MM.1S (cell line): ENCODE measurements at places on chromosomes 11 and 22.

DNA sequence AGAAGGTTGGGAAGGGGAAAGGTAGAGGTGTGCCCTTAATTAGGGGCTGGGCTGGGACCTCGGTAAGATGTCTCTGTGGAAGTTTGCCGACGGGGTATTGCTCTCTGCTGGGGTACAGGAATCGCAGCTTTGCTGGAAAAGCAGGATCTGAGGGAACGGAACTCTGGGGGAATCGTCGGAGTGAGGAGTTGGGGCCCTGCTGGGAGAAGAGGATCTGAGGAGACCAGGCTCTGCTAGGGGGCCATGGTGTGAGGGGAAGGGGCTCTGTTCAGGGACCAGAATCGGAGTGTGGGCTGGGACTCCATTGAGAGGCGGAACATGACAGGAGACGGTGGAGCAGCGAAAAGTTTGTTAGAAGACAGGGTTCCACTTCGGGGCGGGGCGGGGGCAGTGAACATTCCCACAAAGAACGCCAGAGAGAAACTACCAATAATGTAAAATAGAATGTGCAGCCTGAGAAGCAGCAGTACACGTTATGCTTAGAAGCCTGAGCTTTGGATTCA lies 456 bp downstream of the AAMDC start:
- DNase-seq, result peak; percentile 13
- H3K27ac ChIP-seq, result no peak overlapping the region
- H3K4me3 ChIP-seq, result peak overlapping the region; percentile 100
- H3K4me1 ChIP-seq, result peaks cover 4% of the 10 kb centered on the region; the same call in 1 of the 2 replicates
- H3K36me3 ChIP-seq, result no peaks in the 10 kb centered on the region

GRCh38 chr22:19359554-19360299 lies 68.2 kb upstream of the CLTCL1 start:
- no peak for DNase-seq
- no peak overlapping the region for H3K27ac ChIP-seq
- H3K4me1 ChIP-seq, result no peaks in the 10 kb centered on the region
- no peak overlapping the region for H3K4me3 ChIP-seq

DNA sequence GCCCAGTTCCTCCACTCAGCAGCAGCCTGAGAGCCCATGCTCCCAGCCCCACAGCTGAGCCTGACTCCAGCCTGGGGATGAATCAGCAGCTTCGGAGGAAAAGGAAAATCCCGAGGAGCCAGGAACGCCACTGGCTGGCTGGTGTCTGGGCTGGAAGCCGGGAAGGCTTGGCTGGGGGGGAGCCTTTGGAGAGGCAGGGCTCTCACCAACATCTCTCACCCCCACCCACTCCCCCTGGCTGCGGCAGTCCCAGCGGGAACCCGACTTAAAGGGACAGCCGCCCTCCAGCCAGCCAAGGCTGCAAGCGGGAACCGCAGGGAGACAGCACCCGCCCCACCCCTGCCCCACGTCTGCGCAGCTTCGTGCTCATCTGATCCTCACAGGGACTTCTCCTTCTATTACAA lies 28.4 kb downstream of the KIAA0930 start:
- DNase-seq, result no peak
- no peaks in the 10 kb centered on the region for H3K27me3 ChIP-seq
- H3K4me1 ChIP-seq, result no peaks in the 10 kb centered on the region
- no peak overlapping the region for H3K27ac ChIP-seq
- no peak overlapping the region for H3K4me3 ChIP-seq

DNA sequence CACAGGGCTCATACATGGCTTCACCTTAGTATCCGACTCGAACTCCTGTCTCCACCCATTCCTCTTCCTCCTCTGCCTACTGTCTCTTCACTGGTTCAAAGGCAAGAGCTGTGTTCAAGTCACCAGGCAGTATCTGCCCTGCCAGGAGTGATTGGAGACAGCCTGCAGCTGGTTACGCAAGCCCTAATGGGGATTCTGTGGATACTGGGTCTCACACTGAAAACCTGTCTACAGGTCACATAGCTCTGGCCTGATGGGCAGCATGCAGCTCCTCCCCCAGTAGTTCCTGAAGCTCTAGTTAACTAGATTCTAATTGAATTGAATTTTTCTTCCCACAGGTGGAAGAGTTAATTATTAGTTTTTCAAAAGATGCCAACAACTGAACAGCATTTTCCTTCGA lies 332.2 kb downstream of the TMEM135 start:
- H3K27me3 ChIP-seq, result no peaks in the 10 kb centered on the region
- no peak overlapping the region for H3K4me3 ChIP-seq
- H3K36me3 ChIP-seq, result no peaks in the 10 kb centered on the region; the same call in 1 of the 2 replicates
- no peak for DNase-seq

DNA sequence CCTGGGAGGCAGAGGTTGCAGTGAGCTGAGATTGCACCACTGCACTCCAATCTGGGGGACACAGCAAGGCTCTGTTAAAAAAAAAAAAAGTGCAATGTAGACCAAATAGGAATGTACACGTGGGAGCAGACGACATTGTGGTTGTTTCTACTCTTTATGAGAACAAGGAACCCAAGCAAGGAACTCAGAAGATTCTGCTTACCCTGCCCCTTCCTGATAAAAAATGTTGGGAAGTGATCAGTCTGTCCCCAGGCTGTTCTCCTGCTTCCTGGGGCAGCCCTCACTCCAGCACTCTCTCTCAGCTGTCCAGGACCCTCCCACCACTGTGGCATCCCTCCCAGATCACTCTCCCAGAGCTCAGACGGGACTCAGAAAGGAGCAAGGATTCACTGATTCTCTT lies 31.8 kb downstream of the SLCO2B1 start:
- H3K4me1 ChIP-seq, result no peaks in the 10 kb centered on the region
- H3K4me3 ChIP-seq, result no peak overlapping the region

DNA sequence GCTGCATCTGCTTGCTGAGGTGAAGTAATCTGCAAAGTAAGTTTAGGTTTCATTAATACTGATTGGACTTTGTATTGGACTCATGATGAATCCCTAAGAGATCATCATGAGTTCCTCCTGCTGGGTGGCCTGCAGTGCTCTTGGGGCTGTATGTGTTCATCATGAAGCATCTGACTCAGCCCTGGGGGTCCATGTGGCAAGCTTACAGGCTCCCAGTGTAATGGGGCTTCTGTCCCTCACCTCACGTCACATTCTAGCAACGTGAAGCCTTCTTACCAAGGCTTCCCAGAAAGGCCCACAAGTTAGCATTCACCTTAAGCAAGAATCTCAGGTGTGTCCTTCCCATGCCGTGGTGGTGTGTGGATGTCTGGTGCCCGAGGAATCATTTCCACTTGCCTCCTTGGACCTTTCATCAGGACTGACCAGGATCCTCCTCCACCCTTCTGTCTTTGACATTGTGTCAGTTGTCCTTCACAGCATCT lies 23.7 kb downstream of the CRKL start:
- no peaks in the 10 kb centered on the region for H3K27me3 ChIP-seq
- no peaks in the 10 kb centered on the region for H3K36me3 ChIP-seq
- H3K4me3 ChIP-seq, result no peak overlapping the region
- no peak overlapping the region for H3K27ac ChIP-seq
- no peaks in the 10 kb centered on the region for H3K4me1 ChIP-seq

- no peak overlapping the region for H3K27ac ChIP-seq
- H3K36me3 ChIP-seq, result no peaks in the 10 kb centered on the region
- H3K4me1 ChIP-seq, result 0 out of 2 replicates have a peak, but pooled peaks cover 4% of the 10 kb centered on the region
- H3K4me3 ChIP-seq, result no peak overlapping the region
- peaks cover 25% of the 10 kb centered on the region for H3K27me3 ChIP-seq
Measured at GRCh38 chr22:50547263-50547985, 1.7 kb downstream of the KLHDC7B start.

GRCh38 chr22:18954990-18955571 lies 19.0 kb upstream of the PRODH start:
- H3K36me3 ChIP-seq, result no peaks in the 10 kb centered on the region
- DNase-seq, result no peak
- H3K4me1 ChIP-seq, result no peaks in the 10 kb centered on the region
- H3K27me3 ChIP-seq, result peaks cover 41% of the 10 kb centered on the region
- no peak overlapping the region for H3K27ac ChIP-seq
- no peak overlapping the region for H3K4me3 ChIP-seq

DNA sequence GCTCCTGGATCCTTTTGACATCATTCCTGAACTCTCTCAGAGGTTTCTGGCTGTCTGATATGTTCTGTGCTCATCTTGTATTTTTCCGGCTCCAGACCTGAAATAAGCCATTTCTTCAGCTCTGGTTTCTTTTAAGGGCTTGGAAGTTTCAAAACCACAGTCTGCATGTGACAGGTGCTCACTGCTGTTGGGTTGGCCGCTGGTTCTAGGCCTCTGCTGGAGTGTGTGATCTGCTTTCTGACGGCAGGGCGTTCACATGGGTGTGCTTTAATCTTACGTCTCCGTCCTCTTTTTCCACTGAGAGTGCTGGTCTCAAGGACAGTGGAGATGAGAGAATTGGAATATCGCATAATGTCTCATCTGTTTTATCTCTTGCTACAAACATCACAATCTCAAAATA lies 10.3 kb downstream of the ZBED4 start:
- H3K27ac ChIP-seq, result no peak overlapping the region
- H3K36me3 ChIP-seq, result no peaks in the 10 kb centered on the region
- no peak for DNase-seq
- H3K27me3 ChIP-seq, result no peaks in the 10 kb centered on the region
- H3K4me1 ChIP-seq, result no peaks in the 10 kb centered on the region

DNA sequence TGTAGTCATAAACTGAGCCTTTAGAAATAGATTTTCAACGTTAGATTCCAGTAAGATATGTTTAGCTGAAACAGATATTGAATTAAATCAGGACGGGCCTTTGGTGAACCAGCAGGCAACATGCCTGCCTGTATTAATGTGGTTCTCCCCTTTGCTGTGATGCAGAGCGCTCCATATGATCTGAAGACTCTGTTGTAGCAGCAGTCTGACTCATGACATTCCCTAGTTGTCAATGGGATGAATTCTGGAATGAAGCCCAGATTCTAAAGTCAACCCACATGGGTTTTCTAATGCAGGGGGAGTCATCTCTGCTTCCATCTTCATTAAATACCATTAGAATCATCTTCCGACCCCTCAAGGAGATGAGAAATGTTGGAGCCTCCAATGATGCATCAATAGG lies 864.5 kb downstream of the NTM start:
- no peak for DNase-seq
- no peaks in the 10 kb centered on the region for H3K27me3 ChIP-seq
- no peaks in the 10 kb centered on the region for H3K36me3 ChIP-seq
- H3K4me1 ChIP-seq, result no peaks in the 10 kb centered on the region
- no peak overlapping the region for H3K4me3 ChIP-seq
- H3K27ac ChIP-seq, result no peak overlapping the region

DNA sequence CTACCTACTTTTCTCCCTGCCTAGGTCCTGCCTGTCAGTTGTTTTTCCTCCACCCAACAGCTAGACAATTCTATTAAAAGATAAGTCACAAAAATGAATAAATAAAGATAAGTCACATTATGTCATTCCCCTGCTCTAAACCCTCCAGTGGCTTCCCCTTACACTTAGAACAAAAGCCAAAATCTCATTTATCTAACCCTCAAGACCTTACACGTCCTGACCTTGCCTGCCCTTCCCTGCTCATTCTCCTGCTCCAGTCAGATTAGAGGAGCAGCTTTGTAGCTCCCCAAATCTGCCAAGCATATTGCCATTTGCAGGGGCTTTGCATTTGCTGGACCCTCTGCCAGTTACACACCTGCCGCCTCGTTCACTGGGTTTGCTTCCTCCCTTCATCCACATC lies 16.7 kb downstream of the KREMEN1 start:
- no peak overlapping the region for H3K4me3 ChIP-seq
- H3K4me1 ChIP-seq, result no peaks in the 10 kb centered on the region
- DNase-seq, result no peak
- H3K27me3 ChIP-seq, result no peaks in the 10 kb centered on the region
- H3K36me3 ChIP-seq, result no peaks in the 10 kb centered on the region

GRCh38 chr11:57479911-57480310 lies 19.6 kb downstream of the RTN4RL2 start:
- no peak for DNase-seq
- peaks cover 27% of the 10 kb centered on the region for H3K4me1 ChIP-seq
- H3K36me3 ChIP-seq, result no peaks in the 10 kb centered on the region
- H3K27me3 ChIP-seq, result peaks cover 9% of the 10 kb centered on the region; the same call in 1 of the 2 replicates

GRCh38 chr22:31378123-31378522 lies 21.3 kb upstream of the DRG1 start:
- no peak for DNase-seq
- no peak overlapping the region for H3K4me3 ChIP-seq
- H3K27ac ChIP-seq, result no peak overlapping the region
- H3K4me1 ChIP-seq, result 0 out of 2 replicates have a peak, but pooled peaks cover 4% of the 10 kb centered on the region
- no peaks in the 10 kb centered on the region for H3K36me3 ChIP-seq
- H3K27me3 ChIP-seq, result no peaks in the 10 kb centered on the region

DNA sequence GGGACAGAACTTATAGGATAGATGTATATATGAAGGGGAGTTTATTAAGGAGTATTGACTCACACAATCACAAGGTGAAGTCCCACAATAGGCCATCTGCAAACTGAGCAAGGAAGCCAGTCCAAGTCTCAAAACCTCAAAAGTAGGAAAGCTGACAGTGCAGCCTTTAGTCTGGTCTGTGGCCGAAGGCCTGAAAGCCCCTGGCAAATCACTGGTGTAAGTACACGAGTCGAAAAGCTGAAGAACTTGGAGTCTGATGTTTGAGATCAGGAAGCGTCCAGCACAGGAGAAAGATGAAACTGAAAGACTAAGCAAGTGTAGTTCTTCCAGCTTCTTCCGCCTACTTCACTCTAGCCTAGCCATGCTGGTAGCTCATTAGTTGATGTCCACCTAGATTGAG lies 799.6 kb upstream of the ARHGAP42 start:
- no peak overlapping the region for H3K27ac ChIP-seq
- H3K4me3 ChIP-seq, result no peak overlapping the region
- no peaks in the 10 kb centered on the region for H3K4me1 ChIP-seq
- DNase-seq, result no peak

- no peaks in the 10 kb centered on the region for H3K4me1 ChIP-seq
- no peak for DNase-seq
- H3K36me3 ChIP-seq, result no peaks in the 10 kb centered on the region
- H3K27me3 ChIP-seq, result no peaks in the 10 kb centered on the region
- no peak overlapping the region for H3K27ac ChIP-seq
Measured at GRCh38 chr11:74806267-74806666, 57.6 kb downstream of the RNF169 start.

GRCh38 chr11:100978442-100978841 lies 151.2 kb downstream of the PGR start:
- H3K4me1 ChIP-seq, result no peaks in the 10 kb centered on the region
- no peaks in the 10 kb centered on the region for H3K36me3 ChIP-seq
- H3K27ac ChIP-seq, result no peak overlapping the region
- no peaks in the 10 kb centered on the region for H3K27me3 ChIP-seq
- no peak overlapping the region for H3K4me3 ChIP-seq

- H3K4me3 ChIP-seq, result no peak overlapping the region
- no peak overlapping the region for H3K27ac ChIP-seq
- H3K4me1 ChIP-seq, result no peaks in the 10 kb centered on the region
- no peak for DNase-seq
Measured at GRCh38 chr11:134425413-134425812, 13.4 kb upstream of the B3GAT1 start.

- peak overlapping the region; percentile 17; the same call in 1 of the 2 replicates for H3K27ac ChIP-seq
- peak overlapping the region; percentile 30 for H3K4me3 ChIP-seq
- H3K36me3 ChIP-seq, result no peaks in the 10 kb centered on the region
- DNase-seq, result peak; percentile 94
- peaks cover 22% of the 10 kb centered on the region for H3K4me1 ChIP-seq
Measured at GRCh38 chr22:44329179-44329796, 16.5 kb upstream of the SHISAL1 start.

GRCh38 chr22:25729016-25729995 lies 12.7 kb upstream of the MYO18B start:
- H3K27ac ChIP-seq, result no peak overlapping the region
- H3K4me1 ChIP-seq, result no peaks in the 10 kb centered on the region
- 0 out of 2 replicates have a peak, but pooled peaks cover 3% of the 10 kb centered on the region for H3K27me3 ChIP-seq
- H3K4me3 ChIP-seq, result no peak overlapping the region
